Activated CD8-positive, alpha-beta T cell treated with anti-CD3 and anti-CD28 coated beads, Interleukin-2, amount 10 ng/mL, durations not matched to agents 7 days and 5 days (primary cell): ENCODE measurements at places on chromosomes 2 and 18.

- H3K4me1 ChIP-seq, result peaks cover 4% of the 10 kb centered on the region
- no peak overlapping the region for H3K27ac ChIP-seq
- DNase-seq, result no peak
- peaks cover 8% of the 10 kb centered on the region for H3K36me3 ChIP-seq
- H3K4me3 ChIP-seq, result no peak overlapping the region
Observed at GRCh38 chr2:38360177-38360576, 16.9 kb downstream of the ATL2 start.

DNA sequence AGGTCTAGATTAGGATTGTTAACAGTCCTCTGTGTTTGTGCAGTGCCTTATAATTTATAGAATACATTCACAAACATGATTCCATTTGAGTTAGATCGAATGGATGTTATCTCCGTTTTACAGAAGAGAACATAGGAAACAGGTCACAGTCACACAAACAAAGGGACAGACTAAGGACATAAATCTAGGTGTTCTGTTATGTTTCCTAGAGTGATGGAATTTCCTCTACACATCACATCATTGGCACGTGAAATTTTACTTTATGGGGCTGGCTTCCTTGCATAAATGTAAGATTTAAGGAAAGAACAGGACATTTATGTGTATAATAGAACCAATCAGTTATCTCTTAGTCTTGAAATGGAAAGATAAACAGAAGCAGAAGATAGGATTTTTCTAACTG is 6.4 kb downstream of the TRIM54 start:
- DNase-seq, result no peak
- H3K36me3 ChIP-seq, result no peaks in the 10 kb centered on the region
- H3K4me3 ChIP-seq, result no peak overlapping the region
- no peak overlapping the region for H3K27ac ChIP-seq
- peaks cover 2% of the 10 kb centered on the region for H3K4me1 ChIP-seq
- H3K27me3 ChIP-seq, result peaks cover 49% of the 10 kb centered on the region

GRCh38 chr2:189673661-189674373 is 653 bp upstream of the ANKAR start:
- DNase-seq, result no peak
- H3K4me1 ChIP-seq, result peaks cover 27% of the 10 kb centered on the region
- H3K4me3 ChIP-seq, result peak overlapping the region; percentile 64
- no peaks in the 10 kb centered on the region for H3K27me3 ChIP-seq
- peak overlapping the region; percentile 75 for H3K27ac ChIP-seq

DNA sequence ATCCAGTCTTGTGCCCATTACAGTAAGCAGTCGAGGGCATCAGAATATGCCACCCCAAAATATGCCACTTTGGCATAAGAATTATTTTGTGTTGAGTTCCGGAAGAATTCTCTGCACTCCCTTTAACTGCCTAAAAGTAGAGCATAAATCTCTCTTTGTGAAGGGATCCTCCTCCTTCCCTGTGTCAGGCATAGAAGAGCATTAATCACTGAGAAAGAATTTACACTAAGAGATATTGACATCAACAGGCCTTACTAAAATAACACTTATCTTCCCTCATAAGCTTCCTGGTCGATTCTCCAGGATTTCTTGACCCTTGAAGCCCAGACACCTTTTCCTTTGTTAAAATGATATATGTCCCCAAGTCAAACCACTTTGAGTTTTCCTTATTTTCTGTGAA is 27.6 kb upstream of the KYNU start:
- no peaks in the 10 kb centered on the region for H3K36me3 ChIP-seq
- no peak overlapping the region for H3K4me3 ChIP-seq
- H3K4me1 ChIP-seq, result no peaks in the 10 kb centered on the region
- no peaks in the 10 kb centered on the region for H3K27me3 ChIP-seq
- H3K27ac ChIP-seq, result no peak overlapping the region
